Globus pallidus (tissue), 1 donor: ENCODE measurements at places on chromosomes 12 and 14.

GRCh38 chr14:60722357-60723115 is 1.6 kb downstream of the SIX4 start:
- DNase-seq: no peak

DNA sequence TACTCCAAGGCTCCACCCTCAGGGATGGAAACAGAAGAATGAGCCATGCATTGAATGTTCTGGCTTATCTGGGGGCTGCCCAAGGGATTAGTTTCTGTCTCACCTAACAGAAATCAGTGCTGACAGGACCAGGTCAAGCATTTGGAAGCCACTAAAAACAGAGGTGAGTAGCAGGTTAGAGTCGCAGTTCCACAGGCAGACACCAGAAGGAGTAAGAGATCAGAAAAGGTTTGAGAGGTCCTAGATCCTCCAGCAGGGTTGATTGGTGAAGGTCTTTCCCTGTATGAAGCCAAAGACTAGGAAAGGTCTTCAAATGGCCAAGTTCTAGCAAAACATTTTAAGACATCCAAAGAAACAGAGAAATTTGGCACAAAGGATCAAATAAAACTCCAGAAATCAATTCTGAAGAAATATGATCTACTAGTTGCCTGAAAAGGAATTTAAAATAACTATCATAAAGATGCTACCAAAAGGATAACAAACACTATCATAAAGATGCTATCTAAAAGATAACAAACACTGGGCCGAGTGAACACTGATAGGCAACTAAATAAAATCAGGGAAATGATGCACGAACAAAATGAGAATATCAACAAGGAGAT is 19.5 kb upstream of the TTC9 start:
- no peak for DNase-seq

DNA sequence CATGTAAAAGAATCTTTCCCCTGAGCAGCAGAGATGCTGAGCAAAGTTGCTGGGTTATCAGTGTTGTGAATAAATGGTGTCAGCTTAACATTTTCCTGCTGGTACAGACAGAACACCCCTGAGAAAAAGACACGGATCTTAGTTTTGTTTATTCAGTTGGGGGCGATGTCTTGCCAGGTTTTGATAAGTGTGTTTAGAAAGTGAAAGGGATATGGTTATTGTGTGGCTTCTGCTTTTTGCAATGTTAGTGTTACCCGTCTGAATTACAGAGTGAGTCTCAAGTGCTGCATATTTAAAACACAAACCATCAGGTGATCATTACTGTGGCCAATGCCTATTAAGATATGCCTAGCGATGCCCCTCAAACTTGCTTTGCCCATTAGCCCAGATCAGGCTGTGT is 864.6 kb upstream of the SEL1L start:
- no peak for DNase-seq

- DNase-seq: no peak
These were observed 39.7 kb upstream of the KICS2 start for GRCh38 chr12:64261813-64262212.

GRCh38 chr14:24330973-24331674 is 3.7 kb downstream of the ADCY4 start:
- no peak for DNase-seq

DNA sequence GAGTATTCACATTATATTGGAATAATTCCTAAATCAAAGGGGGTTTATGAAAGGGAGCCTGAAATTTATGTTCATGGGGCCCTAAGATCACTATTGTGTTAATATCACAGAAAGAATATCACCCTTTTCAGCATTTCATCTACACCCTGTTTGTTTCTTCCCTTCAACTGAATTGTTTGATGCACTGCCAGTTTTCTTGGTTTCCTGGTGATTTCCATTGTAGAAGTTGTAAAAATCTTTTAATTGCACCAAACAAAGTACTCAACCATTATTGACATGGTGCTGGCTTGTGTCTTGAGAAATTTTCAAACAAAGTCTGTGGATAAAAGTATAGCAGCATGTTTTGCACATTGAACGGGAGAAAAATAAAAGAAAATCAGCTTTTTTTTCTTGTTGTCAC is 154.8 kb upstream of the PRKD1 start:
- DNase-seq: no peak

DNA sequence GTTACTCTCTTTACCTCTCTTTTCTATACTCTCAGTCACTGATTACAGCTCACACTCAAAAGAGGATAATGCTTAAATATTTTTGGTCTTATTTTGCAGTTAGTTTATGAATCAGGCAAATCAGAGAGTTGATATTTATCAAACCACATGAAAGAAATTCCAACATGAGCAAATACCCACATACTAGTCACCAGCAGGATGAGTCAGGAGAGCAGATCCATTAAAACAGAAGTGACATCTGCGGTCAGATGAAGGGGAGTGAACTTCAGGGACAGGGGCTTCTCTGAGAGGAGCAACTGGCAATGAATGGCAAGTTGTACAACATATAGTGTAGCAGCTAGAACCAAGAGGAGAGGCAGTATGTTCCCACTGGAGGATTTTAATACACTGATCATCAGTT is 258.7 kb downstream of the SYT10 start:
- DNase-seq: no peak

GRCh38 chr14:51176839-51177238 is 63.2 kb upstream of the TMX1 start:
- no peak for DNase-seq

DNA sequence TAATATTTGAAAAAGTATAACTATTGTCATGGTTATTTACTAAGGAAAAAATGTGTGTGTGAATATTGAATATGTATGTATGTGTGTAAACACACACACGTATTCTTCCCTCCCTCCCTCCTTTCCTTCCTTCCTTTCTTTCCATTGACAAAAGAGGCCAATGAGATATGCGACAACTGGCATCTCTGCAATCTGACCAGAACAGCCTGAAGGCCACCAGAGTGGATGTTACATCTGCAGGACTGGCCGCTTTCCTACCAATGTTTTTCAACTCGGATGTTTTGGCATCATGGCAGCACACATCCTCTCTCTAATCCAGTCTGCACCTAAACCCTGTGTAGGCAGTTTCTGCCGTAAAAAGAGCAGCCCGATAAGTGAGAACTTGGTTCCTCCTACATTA is 20.7 kb downstream of the HOXC4 start:
- no peak for DNase-seq

DNA sequence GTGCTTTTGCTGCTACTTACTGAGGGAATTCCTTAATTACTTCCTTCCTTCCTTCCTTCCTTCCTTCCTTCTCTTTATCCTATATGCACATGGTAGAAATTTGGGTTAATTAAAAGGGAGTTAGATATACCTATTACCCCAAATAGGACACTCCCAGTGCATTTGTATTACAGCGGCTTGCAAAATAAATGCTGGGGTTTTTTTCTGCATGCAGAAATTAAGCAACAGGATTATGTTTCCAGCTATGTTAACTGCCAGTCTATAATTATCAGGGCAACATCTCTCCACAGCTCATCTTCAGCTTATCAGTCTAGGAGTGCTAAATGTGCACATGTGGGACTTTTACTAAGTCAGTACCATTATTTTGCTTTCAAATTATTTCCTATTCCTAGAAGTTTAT is 132.9 kb upstream of the SLC35F4 start:
- DNase-seq: no peak

DNA sequence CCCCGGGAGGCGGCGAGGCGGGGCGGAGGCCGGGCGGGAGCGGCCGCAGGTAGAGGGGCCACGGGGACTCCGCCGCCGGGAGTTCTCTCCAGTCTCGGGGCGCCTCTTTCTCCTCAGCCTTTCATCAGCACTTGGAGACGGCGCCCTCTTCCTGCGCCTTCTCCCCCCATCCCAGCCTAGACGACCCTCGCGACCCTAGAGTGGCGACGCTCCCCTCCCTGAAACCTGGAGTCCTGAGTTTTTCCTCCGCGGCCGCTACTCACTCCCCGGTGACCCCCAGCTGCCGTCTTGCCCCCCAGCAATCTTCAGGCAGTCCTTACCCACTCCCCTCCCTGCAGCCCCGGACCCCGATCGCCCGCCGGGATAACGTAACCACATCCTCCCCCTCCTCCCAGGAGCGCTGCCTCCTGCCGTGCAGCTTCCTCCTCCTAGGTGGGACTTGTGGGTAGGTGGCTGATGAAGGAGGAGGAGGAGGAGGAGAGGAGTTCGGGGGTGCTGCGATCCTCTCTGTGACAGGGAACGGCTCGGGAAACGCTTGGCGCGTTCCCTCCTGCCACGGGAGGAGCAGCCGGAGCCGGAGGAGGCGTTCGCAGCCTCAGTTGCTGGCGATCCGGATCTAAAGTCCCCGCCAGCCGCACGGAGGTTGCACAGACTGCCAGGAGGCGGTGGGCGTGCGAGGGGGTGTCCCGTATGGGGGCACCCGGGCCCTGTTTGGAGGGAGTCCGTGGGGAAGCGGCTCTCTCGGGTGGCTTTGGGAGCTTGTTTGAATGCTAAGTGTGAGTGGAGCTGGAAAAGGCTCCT is 891 bp downstream of the PLEKHA5 start:
- DNase-seq: peak; percentile 26

DNA sequence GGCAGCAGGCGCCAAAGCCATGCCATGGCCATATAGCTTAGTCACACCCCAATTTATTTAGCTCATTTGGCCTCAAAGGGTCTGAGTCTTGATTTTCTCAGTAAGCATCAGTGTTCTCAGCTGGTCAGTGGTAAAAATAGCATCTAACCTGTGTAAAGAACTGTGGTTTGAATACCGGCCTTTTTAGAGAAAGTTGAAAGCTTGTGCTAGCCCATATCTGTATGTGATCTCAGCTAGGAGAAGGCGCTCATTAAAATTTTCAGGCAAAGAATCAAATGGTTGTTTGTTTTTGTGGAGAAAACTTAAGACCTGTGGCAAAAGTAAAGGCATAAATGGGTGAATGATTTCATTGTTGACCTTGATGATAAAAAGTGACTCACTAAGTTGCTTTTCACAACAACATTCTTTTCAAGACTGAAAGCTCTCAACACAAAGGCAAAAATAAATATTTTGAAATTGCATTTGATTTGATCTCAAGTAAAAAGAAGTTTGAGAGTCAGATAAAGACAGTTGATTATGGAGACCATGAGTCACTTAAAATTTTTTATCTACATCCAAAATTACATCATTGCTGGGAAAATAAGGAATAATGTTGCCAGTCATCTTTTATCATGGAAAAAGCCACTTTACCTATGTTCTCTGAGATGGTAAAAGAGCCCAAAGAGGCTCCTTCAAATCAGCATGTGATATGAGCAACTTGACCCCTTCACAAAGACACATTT is 128.5 kb upstream of the RGS6 start:
- DNase-seq: no peak

- no peak for DNase-seq
These were observed 15.2 kb downstream of the PDE6H start for GRCh38 chr12:14988035-14988434.

- DNase-seq: no peak
These were observed 286.7 kb upstream of the GRIP1 start for GRCh38 chr12:66965621-66966020.

- DNase-seq: no peak
These were observed 81.8 kb downstream of the IRF2BPL start for GRCh38 chr14:76946753-76947077.

DNA sequence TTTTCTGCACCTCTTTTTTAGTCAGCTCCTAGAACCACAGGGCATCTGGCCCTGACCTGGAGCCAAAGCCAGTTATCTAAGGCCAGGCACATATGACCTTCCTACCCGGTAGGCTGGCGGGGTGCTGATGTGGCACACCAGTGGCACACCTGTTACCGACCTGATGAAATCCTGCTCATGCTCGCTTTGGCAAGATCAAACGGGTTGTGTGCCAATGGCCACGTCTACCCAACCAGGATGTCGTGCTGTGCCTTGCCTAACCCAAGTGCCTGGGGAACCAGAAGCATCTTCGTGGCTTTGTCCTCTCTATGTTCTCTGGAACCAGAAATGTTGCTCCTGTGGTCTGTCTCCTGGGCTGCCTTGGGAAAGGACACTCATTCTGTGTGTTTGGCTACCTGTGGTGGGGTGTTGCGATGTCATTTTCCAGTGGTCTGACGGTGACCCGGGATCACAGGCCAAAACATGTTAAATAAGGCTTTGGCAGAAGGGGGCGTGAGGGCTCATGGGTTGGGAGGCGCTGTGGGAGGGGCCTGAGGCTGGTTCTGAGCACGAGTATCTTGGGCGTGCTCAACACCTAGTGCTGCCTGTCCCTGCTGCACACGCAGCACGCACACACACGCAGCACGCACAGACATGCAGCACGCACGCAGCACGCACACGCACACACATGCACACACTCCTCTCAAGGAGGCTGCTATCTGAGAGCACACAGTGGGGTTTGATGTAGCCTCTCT is 27.9 kb downstream of the CCNK start:
- no peak for DNase-seq

GRCh38 chr12:75568393-75568792 is 57.0 kb upstream of the KRR1 start:
- DNase-seq: no peak
